ENCODE measurements at places on chromosomes 13 and 19.

- DNase-seq, result peak; percentile 14
These were observed 75.2 kb upstream of the MRI1 start for GRCh38 chr19:13689085-13689484.

DNA sequence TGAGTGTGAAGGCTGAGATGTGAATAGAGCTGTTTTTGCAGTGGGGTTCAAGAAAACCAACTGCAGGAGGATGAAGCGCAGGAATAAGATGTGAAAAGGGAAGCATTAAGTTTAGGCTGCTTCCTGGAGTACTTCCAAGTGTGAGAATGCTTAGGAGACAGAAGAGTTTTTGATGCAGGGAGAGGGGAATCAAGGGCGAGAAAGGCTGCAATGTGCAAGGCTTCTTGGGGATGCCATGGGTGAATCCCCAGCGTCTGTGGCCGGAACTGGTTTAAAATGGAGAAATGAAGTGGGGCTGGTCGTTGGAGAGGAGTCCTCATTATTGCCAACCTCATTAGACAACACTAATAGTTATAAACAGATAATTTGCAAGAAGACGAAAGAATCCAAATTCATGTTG, 764.9 kb downstream of the LIG4 start:
- no peak for DNase-seq

DNA sequence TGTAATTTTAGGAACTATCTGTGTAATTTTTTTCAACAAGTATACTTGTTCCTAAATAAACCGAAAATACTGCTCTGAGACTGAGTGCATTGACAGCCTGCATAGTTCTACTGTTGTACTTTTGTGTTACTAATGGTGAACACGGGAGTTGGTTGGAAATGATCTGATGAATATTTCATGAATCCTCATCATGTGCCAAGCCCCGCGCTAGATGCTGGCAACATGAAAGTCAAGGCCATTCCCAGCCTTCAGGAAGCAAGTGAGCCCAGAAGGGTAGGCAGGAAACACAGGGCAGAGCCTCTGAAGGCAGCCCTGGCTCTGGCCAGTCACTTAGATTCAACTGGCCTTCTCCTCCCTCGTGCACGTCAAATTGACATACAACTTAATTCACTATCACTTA, 106.1 kb downstream of the ABCC4 start:
- no peak for DNase-seq

GRCh38 chr13:98746968-98747367, 5.5 kb downstream of the SLC15A1 start:
- DNase-seq, result no peak

GRCh38 chr13:36090592-36090991, 40.6 kb downstream of the DCLK1 start:
- DNase-seq, result no peak

GRCh38 chr19:39659791-39660190, 4.1 kb downstream of the LGALS16 start:
- no peak for DNase-seq

GRCh38 chr13:50873467-50873866, 30.0 kb upstream of the DLEU7 start:
- DNase-seq, result no peak

GRCh38 chr13:43831088-43831487, 44.3 kb upstream of the ENOX1 start:
- no peak for DNase-seq

DNA sequence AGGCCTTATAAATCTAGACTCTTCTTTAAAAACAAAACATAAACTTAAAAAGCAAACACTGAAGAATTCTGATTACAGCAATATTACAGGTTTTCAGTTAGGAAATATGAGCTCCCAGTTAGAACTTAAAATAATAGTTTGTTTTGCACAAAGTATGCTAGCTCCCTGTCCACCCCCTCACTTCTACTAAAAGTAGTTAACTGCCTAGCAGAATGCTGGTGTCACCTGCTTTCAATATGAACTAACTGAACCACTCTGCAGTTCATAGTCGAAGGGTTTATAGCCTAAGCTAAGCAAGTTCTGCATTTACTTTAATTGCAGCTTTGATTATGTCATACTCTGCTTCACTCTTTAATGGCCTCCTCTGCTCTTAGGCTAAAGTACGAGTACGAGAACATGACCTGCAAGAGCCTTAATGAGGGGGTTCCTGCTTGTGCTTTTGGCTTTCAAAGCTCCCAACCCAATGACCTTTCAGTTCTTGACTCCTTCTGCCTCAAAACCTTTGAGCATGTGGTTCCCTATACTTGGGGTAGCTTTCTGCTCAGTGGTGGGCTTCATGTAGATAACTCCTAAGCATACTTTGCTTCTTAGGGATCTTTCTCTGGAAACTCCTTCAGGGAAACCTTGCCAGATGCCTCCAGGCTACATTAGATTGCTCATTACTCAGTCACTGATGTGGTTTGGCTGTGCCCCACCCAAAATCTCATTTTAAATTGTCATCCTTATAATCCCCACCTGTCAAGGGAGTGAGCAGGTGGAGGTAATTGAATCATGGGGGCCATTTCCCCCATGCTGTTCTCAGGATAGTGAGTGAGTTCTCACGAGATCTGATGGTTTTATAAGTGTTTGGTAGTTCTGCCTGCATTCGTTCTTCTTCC, 278.9 kb upstream of the ARGLU1 start:
- DNase-seq, result no peak
